ENCODE measurements at places on chromosomes 12 and 14.
A peak's percentile ranks its signal among the peaks of the same experiment; 100 is the strongest.

DNA sequence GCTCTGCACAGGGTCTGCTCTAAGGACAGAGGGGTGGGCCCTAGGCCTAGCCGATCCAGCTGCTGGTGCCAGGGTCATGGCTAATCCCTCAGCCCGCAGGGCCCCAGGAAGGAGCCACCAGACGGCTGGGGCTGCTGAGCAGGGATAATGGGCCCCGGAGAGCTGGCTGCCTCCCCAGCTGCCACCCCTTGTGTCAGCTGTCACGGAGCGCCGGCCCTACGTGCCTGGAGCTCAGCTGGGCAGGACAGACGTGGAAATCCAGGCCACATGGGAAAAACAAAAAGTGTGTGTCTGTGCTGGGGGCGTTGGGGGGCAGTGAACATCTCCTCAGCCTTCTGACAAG, 36.2 kb downstream of the CHGA start:
- peak; percentile 96 for DNase-seq

DNA sequence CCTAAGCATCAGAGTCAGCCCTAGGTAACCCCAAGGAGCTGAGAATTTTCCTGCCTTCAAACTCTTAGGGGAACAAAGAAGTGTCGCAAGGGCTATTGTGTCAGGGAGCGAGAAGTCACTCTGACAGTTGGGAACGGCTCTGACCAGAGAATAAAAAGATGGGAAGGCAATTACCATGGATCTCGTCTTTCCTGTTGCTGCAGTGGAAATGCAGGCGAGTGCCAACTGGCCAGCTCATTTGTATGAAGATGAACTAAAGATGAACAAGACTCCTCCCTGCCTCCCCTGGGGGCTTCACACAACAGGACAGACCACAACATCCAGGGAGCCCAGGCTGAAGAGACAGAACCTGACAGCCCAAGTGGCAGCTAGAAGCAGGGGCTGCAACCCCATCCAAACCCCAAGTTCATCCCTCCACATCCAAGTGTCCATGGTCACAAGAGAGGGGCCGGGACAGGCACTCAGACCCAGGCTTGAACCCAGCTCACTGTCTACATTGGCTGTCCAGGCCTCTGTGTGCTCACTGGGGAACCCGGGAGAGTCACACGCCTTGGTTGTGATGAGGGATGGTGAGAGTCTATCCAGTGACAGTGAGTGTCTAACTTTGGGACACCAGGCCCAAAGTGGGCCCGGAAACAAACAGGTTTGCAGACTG, 322.4 kb downstream of the BCL11B start:
- DNase-seq: no peak

GRCh38 chr12:18192119-18192518, 69.2 kb upstream of the PIK3C2G start:
- DNase-seq: peak; percentile 42

GRCh38 chr12:29644536-29645162, 139.1 kb downstream of the TMTC1 start:
- DNase-seq: no peak

GRCh38 chr14:102516531-102517391, 7.2 kb upstream of the ANKRD9 start:
- DNase-seq: peak; percentile 47

DNA sequence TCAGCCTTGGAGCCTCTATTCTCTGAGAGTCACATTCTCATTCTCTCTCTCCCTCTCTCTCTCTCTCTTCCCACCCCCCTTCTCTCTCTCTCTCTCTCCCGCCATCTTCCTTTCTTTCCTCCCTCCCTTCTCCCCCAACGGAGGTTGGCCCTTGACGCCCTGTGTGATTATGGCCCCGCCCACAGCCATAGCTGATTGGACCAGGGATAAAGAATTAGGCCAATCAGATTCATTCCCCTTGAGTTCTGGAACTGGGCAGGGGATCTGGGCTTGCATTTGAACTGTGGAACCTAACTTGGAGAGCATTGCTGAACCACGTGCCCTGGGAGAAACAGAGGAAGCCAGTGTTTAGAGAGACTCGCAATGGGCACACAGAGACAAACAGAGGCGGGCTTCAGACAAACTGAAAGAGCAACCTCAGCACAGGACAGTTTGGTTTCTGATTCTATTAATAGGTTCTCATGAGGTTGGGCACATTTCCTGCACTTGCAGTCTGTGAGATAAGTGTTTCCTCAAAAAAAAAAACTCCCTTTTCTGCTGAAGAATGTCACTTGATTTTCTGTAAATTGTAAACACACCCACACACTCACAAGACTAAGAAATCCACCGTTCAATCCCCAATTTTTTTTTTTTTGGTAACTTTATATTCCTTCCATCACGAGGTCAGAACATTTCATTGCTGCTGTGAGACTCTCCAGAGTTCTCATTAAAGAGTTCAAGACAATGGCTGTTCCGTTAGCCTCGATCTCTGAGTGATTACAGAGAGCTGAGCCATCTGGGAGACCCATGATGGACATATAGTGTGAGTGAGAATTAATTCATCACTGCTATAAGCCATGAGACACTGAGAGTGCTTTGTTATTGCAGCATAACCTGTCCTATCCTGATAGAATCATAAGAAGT, 3.5 kb upstream of the P2RX7 start:
- peak; percentile 56 for DNase-seq

- peak; percentile 42 for DNase-seq
Measured at GRCh38 chr14:20460458-20461224, 593 bp downstream of the PIP4P1 start.

DNA sequence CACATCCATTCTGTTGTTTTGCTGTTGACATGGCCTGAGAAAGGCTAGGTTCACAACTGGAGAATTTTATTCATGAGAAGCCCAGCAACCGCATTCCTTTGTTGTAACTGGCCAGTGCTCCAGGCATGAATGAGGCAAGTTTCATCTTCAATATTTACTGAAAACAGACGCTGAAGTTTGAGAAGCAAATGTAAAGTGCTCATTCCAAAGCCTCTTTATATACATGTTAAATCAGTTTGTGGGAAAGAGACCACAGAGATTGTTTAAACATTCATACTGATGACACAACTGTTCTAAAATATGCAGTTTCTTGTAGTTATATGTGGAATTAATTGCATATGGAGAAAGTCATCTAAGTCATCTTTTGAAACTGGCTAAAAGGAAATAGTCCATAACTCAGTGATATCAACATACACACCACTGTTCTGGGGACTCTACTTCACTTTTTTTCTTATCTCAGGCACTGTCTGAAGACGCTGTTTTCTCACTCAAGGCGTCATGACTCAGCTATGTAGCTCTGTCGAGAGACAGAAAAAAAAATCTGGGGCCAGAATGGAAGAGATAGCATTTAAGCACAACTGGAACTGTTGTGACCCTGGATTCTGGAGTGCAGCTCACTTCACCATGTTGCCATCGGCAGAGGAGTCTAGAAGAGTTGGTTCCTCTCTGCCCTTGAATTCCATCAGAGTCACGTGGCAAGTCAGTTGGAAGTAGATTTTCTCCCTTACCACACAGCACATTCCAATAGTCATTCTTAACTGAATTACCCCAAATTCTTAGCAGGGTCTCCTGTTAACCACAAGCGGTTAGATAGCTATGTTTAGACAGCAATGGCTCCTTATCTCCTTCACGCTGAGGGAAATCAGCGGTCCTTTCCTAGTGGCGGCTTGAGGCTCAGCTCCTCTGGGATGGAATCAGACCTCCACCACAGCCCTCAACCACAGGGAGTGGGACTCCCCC, 258.4 kb upstream of the HMGA2 start:
- DNase-seq: no peak

DNA sequence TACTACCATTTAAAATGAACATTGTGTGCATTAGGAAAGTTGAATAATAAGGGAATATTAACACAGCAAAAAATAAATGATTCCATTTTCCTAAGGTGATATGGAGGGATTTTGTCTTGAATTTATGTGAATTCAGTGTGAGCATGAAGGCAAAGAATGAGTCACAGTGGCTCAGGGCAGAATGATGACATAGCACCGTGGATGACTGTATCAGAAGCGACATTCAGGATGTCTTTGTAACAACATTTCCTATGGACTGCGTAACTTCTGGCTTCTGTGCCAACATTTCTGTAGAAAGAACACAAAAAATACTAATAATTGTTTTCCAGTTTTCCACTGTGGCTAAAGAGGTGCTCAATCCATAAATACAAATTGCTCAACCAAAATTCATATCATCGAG, 54.6 kb downstream of the TTC8 start:
- DNase-seq: no peak

GRCh38 chr12:104136577-104136976, 1.4 kb downstream of the NFYB start:
- peak; percentile 45 for DNase-seq

DNA sequence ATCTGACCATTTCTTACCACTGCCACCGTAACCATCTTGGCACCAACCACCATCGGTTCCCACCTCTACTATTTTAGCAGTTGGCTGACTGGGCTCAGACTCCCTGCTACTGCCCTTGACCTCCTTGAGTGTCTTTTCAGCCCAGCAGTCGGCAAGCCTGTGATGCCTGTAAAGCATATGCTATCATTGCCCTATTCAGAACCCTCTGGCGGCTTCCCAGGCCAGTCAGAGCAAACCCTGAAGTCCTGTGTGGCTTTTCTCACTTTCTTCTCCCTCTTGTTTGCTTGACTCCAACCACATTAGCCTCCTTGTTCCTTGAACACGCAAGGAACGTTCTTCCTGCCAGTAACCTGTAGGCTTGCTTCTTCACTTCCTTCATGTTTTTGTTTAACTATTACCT, 6.2 kb downstream of the IRAK3 start:
- DNase-seq: no peak

- DNase-seq: peak; percentile 66
Measured at GRCh38 chr12:67415473-67415872, 146.3 kb downstream of the CAND1 start.

- DNase-seq: no peak
Measured at GRCh38 chr12:10276774-10277173, 30.9 kb upstream of the KLRD1 start.

DNA sequence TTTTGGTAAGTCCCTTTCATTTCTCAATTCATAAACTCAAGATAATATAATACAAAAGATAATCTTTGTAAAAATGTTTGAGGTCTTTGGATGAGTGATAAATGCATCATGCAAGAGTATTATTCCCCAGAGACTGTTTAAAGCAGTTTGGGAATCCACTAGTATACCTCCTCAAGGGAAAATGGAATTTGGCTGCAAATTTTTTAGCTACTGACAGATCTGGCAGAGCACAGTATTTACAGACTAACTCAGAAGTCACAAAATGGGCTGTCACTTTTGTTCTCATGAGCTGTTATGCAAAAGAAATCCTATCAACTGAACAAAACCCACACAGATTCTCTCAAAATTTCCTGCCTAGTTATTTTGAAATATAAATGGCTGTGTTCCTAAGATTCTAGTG, 9.9 kb downstream of the SPIC start:
- DNase-seq: no peak

DNA sequence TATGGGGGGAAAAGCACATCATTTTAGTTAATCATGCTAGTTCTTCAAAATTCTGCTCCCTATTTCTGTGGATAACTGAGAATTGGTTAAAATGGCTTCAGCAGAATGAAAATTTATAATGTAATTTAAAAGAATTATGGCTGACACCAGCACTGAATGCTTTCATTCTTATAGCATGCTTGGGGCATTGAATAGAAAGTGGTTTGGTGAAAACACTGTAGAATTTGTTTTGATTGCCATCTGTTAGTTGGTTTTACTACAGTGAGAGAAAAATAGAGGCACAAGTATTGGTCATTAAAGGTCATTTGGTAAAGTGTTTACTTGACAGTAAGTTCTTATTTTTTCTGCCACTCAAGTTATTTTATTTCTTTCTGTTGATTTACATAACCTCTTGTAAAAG, 70.8 kb downstream of the PRORP start:
- no peak for DNase-seq

GRCh38 chr12:123760267-123760938, 1.7 kb upstream of the DNAH10 start:
- DNase-seq: no peak

DNA sequence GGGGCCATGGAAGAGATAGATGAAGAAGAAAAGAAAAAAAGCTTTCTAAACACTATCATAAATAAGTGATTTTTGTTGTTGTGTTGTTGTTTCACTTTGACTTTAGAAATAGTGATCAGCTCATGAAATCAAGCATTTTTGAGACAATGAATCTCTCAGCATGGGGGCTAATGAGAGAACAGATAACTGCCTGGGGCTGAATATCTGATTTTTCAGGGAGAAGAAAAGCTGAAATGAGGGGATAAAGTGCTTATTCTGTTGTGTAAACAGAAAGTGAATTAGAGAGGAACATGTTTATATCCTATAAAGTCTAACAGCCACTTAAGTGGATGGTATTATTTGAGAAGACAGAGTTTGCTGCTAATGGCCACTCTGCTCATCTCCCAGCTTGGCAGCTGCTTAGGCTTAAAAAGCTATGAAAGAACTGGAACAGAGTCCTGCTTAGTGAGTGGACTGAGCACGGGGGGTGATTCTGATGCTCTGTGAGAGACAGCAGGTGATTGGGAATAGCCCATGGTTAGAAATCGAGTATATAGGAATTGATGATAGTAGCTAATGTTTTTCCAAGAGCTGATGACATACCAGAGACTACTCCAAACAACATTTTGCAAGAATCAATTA, 646.1 kb upstream of the TMEM132C start:
- peak; percentile 67 for DNase-seq

DNA sequence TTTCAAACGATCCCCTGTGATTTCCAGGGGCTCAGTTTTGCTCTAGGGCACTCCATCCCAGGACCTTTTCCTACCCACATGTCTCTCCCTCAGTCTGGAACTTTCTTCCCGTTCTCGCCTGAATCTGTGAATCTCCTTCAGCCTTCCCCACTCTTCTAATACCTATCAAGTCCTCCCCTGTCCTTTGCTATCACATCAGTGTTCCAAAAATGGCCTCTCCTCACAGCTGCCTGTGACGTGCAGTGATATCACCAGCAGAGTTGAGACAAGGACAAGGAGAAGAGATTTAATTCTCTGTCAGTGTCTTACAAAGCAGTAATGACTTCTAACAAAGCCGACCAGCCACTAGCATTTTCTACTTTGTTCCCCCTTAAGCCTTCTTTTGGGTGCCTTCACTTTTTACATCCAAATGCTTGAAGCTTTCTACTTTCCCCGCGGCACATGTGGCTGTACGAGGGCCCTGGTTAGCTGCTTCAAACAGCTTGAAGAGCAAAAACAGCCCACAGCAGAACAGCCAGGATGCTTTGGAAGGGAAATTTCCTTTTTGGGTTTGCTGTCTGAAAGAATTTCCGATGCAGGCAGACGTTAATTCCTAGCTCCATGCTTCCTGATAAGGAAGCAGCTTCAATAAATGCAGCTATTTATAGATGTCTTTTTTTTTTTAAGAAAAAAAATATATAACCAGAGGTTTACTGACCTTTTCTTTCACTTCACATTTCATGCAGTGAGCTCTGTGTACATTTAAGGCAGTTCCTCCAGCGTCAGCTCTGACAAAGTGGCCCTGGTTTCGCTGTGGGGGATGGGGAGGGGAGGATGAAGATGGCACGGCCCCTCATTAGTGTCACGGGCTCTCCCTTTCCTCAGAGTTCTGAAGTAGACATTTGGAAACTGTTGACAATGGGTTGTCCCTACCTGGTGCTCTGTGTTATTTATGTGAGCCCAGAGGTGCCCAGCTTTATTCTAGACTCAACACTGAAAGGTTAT, 109.3 kb downstream of the ETV6 start:
- DNase-seq: peak; percentile 36

- no peak for DNase-seq
Measured at GRCh38 chr12:29544428-29545101, 47.1 kb upstream of the OVCH1 start.

- DNase-seq: peak; percentile 22
Measured at GRCh38 chr12:124123296-124124000, 150.4 kb downstream of the ZNF664 start.

GRCh38 chr14:72528059-72528862, 365.6 kb downstream of the DPF3 start:
- no peak for DNase-seq

Measured in NCI-H82 (cell line).